ENCODE measurements at places on chromosomes 3 and 15. TPM values are rescaled to one million over a fixed set of nuclear protein-coding genes. Genes with fewer than 3 reads are reported as not detected.

DNA sequence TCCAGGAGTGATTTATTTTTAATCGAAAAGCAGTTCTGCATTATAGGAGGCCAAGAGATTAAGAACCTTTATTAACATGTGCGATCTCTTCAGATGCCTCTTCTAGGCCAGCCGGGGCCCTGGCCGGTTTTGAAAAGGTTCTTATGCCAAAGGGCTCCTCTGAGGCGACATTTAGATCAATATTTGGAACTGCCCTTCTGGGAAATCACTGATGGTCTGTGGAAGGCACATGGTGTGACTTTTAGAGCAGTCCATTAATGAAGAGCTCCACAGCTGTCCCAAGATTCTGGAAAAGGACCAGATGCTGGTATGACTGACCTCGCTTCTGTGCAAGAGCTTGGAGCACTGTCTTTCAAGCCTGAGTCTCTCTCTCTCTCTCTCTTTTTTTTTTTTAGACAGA, 19.7 kb downstream of the MGLL start:
- no peak for DNase-seq

DNA sequence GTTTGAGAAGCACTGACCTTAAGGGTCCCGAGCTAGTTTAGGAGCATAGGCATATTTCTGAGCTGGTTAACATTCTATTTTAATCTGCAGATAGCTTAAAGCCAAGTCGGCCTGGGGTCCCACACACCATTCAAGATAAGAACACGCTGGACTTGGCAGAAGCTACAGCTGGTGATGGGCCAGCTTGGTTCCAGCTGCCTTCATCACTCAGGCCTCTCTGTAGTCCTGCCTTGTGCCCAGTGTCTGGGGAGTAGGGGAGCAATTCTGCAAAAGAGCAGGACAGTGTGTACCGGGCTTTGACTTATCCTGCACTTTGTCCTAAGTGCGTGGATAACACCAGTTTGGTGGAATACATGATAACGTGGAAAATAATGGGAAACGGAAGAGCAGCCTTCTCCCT, 164.5 kb downstream of the MEGF11 start:
- no peak for DNase-seq

DNA sequence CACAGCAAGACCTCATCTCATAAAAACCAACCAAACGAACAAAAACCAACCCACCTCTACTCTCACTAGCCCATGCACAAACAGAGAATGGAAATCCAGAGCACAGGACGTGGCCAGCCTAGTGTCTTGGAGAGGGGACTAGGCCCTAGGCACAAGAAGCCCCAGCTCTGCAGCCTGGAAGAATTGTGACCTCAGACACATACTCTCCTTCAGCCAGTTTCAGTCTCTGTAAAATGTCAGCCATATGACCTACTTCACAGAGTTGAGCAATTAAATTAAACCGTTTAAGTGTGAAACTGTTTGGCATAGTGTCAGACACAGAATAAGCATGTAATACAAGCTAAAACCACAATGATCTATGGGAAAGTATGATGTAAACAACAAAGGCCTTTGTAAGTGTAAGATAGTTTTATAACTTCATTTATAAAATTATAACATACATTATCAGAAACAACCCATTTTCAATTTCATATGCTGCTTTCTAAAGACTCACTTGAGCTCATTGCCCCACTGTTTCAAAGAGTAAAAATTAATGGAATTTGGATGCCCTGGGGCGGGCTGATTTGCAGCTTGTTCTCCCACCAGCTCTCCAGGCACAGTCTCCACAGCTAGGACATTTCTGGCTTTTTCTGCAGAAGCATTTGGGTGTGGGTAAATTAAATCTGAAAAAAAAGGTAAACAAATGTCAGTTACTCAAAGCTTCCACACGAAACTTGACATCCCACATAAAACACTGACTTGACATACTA, 32.9 kb downstream of the TBC1D2B start:
- no peak for DNase-seq

DNA sequence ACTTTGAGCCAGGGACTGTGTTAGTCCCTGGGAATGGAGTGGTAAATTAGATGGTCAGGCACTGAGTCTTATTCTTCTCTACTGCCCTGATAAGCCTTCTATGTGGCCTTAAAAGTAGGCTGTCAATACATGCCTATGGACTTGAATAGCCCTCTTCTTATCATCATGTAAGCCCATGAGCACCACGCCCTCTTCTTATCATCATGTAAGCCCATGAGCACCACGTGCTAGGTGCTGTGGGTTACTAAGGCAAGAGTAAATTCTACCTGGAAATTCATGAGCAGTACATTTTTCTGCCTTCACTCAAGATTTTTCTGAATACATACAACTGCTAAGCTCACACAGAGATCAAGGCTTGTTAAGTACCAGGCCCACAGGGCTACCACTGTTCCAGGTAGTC, 68.5 kb downstream of the DHX30 start:
- no peak for DNase-seq

- no peak for DNase-seq
Observed at GRCh38 chr15:66680502-66680901, 21.5 kb upstream of the SMAD6 start.

DNA sequence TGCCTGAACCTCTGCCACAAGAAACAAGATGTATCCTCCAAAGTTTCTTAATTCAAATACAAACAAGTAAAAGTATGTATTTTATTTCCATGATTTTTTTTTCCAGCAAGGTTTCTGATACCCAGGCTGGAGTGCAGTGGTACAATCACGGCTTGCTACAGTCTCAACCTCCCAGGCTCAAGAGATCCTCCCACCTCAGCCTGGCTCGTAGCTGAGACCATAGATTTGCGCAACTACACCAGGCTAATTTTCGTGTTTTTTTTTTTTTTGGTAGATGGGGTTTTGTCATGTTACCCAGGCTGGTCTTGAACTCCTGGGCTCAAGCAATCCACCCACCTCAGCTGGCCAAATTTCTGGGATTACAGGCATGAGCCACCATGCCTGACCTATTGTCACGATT, 12.2 kb upstream of the VEPH1 start:
- no peak for DNase-seq

DNA sequence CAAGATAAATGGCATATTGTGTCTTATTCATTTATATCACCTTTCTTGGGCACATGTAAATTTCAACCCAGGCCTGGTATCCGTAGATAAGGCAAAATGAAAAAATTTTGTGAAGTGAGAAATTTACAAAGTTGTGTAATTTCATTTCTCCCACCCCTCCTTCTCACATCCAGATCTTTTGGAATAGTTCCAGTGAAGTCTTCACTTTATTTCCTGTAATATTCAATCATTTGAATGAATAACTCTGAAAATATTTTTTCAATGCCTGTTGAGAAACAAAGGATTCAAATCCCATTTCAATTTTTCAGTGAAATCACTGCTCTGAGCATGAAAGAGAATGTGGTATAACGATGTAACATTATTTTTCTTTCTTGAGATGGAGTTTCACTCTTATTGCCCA, 53.4 kb downstream of the BTLA start:
- DNase-seq: no peak

Gene SLC9C1
- total RNA-seq: not detected

DNA sequence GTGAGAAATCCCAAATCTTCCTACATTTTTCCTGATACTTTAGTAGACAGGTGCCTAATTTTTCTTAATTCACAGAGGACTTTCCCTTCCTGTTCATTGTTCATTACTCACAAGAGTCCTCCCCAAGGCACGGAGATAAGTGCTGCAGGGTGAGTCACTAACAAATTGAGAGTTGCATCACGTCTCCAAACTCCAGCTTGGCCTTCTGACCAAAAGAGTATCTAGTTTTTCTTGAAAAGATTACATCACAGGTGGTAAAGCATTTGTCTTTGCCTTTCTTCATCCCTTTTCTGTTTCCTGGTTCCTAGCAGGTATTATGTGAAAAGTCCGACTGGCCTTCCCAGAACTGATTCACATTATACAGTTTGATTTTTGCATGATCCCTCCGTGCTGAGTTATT, 24.9 kb upstream of the RASGRP1 start:
- peak; percentile 75 for DNase-seq

Gene SETMAR
- total RNA-seq: 14.2 TPM

Gene GP9
- total RNA-seq: not detected

GRCh38 chr15:42137461-42138261, 18.8 kb downstream of the PLA2G4F start:
- peak; percentile 64 for DNase-seq

DNA sequence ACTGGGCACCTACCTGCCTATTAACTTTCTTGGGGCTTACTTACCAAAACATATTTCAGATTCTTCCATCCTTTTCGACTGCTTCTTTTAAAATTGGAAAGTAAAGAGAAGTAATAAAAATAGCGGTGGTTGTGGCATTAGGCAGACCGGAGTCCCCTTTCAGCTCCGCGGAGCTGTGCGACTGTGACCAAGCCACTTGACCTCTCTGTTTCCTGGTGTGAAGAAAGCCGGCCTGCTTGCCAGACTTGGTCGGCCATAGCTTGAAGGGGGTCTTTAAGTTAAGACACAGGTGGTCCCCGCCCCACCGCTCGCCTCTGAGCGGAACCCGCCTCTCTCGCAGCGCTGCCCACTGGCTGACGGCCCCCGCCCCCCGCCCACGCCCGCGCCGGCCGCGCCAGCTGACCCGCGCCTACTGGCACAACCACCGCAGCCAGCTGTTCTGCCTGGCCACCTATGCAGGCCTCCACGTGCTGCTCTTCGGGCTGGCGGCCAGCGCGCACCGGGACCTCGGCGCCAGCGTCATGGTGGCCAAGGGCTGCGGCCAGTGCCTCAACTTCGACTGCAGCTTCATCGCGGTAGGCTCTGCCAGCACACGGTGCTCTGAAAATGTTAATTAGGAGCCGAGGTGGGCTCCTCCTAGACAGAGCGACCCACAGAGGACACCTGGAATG, 18.3 kb downstream of the NOX5 start:
- DNase-seq: peak; percentile 11

Gene RTP3
- total RNA-seq: 0.20 TPM

Gene SYNPR
- not detected for total RNA-seq

Gene TNFAIP8L3
- total RNA-seq: 1.3 TPM

Gene CSTA
- total RNA-seq: 0.30 TPM

DNA sequence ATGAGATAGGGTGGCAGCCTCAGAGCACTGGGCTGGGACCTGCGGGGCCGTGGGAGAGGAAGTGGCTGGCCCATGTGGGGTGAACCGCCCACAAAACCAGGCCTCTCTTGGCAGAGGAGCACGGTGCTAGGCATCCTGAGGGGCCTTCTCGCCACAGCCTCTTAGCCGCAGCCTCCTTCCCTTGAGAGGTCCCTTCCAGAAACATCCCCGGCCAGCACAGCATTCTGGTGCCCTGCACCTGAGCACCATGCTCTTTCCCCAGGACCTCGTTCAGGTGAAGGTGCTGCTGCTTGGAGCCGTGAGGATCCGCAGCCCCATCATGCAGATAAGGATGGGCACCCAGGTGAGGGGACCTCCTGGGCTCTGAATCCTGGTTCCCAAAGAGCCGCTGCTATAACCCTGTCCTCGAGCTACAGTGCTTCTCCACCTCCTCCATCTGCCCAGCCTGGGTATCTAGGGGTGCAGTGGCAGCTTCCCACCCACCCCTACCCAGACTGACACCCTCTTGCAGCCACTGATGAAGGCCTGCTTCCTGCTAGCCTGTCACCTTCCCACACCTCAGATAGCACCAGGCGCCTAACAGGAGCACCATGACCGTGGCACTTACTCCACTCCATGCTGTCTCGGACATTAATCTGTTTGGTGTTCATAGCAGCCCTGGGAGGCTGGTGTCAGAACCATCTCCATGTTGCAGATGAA, 11.2 kb upstream of the TXNRD3 start:
- DNase-seq: no peak

Gene DAPK2
- total RNA-seq: 7.3 TPM

GRCh38 chr3:43221076-43221475, 65.3 kb upstream of the SNRK start:
- DNase-seq: no peak

GRCh38 chr3:158663246-158663645, 9.2 kb downstream of the LXN start:
- no peak for DNase-seq

GRCh38 chr3:124601190-124601589, 129.1 kb upstream of the UMPS start:
- peak; percentile 51 for DNase-seq

- no peak for DNase-seq
Observed at GRCh38 chr15:72174551-72175165, 22.9 kb downstream of the GRAMD2A start.

DNA sequence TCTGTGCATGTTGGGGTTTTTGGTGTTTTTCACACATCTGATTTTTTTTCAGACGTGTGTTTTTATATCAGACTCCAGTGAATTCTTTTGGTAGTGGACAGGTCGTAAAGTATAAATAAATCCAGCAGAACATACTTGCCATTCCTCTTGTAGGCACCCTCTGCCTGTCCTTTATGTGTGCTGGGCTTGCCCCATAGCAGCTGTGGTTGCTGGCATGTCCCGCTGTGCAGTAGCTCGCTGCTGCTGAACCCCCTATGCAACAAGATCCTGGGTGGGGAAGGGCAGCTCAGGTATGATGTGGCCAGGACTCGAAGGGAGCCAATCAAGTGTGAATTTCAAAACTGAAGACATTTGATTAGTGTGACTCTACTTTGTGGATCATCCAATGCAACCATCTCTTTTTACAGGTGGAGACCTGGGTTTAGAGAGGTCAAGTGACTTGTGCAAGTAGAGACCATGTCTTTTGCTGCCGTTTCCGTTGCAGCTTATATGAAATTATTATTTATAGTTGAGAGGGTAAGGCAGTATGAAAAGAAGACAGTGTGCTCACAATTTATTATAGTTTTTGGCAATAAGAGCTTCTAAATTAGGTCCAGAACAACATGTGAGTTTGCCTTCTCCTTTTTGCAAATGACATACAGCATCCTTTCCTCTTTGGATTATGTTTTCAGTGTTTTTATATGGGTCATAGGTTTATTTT, 350.8 kb upstream of the C2CD4B start:
- DNase-seq: no peak

DNA sequence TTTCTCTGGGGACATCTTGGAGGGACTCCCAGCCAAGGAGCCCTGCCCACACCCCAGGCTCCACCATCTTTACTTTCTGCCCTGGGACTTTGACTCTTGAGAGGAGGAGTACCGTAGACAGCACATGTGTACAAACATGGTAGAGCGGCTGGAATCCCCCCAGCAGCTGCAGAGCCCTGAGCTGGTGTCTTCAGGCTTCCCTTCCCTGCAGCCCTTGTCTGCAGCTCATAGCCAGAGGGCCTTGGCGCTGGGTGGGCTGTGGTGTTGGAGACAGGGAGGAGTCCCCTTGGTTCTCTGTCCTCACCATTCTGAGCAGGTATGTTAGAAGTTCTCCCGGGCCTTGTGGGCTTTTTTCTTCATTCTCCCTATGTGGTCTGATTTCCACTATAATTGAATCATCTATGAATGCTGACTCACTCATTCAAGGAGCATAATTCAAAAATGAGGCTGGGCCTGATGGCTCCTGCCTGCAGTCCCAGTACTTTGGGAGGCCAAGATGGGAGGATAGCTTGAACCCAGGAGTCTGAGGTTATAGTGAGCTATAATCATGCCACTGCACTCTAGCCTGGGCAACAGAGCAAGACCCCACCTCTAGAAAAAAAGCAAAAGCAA, 97.8 kb upstream of the MEF2A start:
- DNase-seq: peak; percentile 25

DNA sequence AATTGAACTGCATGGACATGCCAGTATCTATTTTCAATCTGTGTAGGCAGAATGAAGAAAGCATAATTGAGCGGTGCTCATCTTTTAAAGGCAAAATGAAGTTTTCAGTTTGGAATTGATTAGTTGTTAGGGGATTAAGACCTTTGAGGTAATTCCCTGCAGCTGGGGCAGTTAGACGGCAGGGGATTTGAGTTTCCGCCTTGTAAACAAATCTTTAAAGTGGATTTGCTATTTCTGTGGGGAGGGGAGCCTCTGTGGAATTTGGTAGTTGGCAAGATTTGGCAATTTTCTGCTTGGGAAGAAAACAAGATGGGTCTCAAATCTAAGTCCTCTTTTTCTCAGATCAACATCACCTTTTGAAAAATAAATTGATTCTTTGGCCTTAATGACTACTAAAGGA, 212.5 kb upstream of the CNTN6 start:
- DNase-seq: no peak

Gene TMA7
- total RNA-seq: 535 TPM

Gene PARP15
- not detected for total RNA-seq
